ENCODE measurements at places on chromosomes 16 and 17.

GRCh38 chr16:88983771-88984687 lies 7.0 kb upstream of the CBFA2T3 start:
- DNase-seq, result no peak

- no peak for DNase-seq
These were observed 73.8 kb upstream of the IRX5 start for GRCh38 chr16:54856871-54857270.

DNA sequence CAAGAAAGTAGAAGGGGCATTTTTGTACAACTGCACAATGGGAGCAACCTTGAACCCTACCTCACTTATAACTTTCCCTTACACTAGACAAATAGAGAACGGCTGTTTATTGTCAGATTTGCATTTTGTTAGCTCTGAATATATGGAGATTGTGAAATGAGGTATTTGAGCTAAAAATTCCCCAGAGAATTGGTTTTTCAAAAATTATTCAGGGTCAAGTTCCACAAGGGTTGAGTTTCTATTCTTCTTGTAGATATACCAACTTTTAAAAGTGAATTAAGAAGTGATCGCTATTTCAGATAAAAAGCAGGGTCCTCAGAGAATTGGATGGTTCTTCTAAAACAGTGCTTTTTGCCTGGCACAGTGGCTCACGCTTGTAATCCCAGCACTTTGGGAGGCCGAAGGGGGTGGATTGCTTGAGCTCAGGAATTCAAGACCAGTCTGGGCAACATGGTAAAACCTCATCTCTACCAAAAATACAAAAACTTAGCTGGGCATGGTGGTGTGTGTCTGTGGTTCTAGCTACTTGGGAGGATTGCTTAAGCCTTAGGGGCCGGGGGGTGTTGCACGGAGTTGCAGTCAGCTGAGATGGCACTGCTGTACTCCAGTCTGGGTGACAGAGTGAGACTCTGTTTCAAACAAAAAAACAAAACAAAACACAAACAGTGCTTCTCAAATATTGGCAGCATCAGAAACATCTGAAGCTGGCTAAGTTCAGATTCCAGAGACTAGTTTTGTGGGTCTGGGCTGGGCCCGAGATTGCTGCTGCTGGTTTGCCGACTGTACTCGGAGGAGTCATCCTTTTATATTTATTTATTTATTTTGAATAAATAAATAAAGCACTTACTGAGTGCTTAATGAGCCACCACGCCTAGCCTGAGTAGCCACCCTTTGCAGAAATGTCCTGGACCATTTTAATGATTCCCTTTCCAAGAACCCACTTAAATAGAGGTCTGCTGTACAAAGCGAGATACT lies 50.9 kb downstream of the PECAM1 start:
- no peak for DNase-seq

DNA sequence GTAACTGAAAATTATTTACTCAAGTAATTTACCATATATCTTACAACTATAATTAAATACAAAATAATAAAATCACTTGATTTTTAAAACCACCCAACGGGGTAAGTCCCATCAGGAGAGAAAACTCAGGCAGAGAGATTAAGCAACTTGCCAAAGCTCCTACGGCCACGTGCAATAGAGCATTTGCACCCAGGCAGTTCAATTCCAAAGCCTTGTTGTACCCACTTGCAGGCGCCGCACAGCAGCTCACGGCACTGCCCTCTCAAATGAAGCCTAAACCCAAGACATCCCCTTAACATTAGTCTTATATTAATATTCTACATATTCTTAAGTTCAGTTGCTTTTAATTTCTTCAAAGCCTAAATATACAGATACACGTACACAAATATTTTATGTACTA lies 75.7 kb downstream of the SPAG9 start:
- peak; percentile 58 for DNase-seq

- DNase-seq, result no peak
These were observed 1.3 kb upstream of the UBALD2 start for GRCh38 chr17:76263896-76264295.
